Left renal pelvis (tissue), 4 donors: ENCODE measurements at places on chromosomes 3 and 15. TPM values are rescaled to one million over a fixed set of nuclear protein-coding genes. Genes with fewer than 3 reads are reported as not detected.

- no peak for DNase-seq
Measured at GRCh38 chr3:47429476-47430270, 46.1 kb downstream of the SCAP start.

DNA sequence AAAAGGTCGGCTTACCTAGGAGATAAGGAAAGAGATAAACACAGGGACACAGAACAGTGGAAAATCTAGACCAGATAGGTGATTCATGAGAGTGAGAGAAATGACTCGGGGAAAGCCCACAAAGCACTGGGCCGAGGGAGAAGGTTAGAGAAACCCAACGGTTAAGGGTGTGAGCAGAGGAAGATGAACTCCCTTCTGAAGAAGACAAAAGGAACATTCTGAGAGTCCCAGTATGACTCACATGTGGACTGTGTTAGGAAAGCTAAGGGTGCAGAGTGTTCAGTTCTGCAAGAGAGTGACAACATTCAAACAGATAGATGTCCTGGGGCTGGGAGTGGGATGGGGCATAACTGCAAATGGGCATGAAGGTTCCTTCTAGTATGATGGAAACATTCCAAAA lies 83.0 kb downstream of the CNTN3 start:
- DNase-seq, result no peak

DNA sequence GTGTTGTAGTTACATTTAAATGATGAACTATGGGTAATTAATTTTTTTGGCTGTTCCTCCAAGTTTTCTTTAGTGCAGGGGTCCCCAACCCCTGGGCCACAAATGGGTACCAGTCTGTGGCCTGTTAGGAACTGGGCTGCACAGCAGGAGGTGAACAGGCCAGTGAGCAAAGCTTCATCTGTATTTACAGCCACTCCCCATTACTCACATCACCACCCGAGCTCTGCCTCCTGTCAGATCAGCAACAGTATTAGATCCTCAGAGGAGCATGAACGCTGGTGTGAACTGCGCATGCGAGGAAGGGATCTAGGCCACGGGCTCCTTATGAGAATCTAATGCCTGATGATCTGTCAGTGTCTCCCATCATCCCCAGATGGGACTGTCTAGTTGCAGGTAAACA lies 75.9 kb upstream of the RPL35A start:
- DNase-seq, result no peak

DNA sequence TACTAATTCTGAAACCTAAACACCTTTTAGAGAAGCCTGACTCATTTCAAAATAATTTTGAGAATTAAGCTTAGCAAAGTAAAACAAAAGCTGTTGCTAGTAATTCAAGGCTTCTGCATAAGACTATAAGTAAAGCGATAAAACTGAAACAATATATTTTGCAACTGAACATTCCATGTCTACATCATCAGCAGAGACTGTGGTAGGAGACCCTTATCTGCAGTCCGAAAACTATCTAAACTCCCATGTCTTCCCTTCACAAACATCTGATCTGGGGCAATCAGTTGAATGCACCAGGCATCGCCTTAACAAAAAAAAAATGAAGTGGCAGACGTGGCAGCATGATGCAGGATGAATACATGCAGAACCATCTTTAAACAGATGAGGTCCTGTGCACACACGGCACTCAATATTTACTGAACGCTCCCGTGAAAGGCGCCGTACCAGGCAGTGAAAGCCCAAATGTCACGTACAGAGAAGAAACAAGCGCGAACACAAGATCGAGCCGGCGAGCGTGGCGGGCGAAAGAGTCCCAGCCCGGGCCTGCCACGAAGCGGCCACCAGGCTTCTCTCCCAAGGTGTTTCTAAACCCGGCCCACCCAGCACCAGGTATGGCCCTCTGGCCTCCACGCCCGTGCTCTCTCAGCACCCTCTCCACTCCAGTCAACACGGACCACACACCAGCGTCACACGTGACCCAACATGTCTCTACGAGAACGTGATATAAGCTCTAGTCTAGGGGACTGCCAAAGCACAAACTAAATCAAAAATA lies 63.0 kb downstream of the CHSY1 start:
- DNase-seq, result no peak

DNA sequence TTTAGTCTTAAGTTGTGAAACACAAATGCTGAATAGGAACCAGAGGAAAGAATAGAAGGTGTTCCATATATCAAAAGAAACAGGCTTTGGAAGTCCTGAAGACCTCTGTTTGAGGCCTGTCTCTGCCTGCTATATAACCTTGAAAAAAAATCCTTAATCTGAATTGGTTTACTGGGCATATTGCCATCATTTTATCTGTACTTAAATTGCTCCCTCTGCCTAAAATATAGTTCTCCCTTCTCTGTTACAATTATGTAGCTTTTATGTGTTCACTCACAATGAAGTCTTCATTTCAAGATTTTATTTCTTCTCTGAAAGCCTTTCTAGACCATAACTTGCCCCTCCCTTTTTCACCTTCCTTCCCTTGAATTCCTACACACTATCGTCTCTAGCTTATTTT lies 21.2 kb downstream of the ARL13B start:
- DNase-seq, result no peak

- no peak for DNase-seq
Measured at GRCh38 chr15:60091157-60091556, 87.0 kb downstream of the FOXB1 start.

DNA sequence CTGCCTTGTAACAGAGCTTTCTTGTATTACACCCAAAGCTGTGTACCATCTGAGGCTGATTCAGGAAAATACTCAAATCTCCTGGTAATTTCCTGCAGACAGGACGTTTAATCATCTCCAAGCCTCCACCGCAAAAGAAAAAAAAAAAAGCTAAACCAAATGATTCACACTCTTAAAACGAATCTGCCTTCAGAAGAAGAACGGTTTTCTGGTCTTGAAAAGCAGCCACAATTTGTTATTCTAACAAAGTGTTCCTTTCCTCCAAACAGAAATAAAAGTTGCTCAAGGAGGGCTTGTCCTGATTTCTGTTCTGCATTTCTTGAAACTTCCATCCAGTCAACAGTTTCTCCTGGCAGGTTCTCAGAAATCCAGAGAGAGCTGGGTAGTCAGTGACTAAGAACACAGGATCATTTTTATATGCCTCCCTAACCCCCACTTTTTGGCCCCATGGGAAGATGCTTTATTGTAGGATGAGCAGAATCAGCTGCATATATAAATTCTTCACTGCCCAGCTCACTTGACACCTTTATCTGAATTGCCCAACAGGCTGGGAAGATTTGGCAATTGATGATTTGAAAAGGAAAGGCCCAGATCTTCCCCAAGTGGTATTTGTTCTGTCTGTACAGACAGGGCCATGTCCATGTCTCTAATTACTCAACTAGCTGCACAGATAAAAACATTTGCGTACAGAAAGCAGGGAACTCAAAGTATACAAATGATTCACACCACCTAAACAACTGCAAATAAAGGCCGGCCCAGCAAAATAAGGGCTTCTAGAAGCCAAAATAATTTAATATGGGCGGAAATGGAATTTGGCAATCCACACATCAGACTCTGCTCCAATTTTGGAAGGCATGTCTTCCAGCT lies 41.0 kb upstream of the PRICKLE2 start:
- no peak for DNase-seq

- DNase-seq, result no peak
Measured at GRCh38 chr15:75835990-75836958, 7.0 kb upstream of the UBE2Q2 start.

DNA sequence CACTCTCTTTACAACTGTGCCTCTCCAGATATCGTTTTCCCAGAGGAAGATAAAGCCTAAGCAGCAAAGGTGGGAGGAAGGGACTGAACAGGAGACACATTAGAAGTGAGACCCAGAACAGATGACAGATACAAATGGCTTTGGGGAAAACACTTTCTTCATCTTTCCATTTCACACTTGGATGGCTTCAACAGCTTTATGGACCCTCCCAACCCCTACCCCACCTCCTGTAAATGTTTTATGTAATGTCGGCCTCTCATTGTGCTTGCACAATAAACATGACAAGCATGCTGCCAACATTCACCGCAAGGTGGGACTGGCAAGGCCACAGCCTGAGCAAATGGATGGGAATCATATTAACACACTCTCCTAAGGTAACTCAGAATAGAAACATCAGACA lies 1088.6 kb downstream of the TUSC7 start:
- DNase-seq, result no peak

- DNase-seq, result no peak
Measured at GRCh38 chr3:53195602-53196574, 34.9 kb downstream of the PRKCD start.

DNA sequence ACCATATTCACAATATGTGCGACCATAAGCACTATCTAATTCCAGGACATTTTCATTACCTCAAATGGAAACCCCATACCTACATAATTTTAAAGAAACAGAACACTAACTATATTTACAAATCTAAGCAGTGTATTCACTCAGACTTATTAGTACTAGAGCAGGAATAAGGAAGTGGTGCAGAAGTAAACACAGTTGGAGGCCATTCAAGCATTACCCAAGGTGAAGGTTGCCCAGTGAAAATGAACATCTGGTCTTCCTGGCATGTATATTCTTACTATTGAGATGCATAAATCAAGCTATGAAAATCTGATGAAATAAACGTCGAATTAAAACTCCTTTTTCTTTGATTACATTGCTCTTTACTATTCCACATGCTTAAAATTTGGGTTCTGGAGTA lies 78.9 kb upstream of the TTC14 start:
- no peak for DNase-seq

DNA sequence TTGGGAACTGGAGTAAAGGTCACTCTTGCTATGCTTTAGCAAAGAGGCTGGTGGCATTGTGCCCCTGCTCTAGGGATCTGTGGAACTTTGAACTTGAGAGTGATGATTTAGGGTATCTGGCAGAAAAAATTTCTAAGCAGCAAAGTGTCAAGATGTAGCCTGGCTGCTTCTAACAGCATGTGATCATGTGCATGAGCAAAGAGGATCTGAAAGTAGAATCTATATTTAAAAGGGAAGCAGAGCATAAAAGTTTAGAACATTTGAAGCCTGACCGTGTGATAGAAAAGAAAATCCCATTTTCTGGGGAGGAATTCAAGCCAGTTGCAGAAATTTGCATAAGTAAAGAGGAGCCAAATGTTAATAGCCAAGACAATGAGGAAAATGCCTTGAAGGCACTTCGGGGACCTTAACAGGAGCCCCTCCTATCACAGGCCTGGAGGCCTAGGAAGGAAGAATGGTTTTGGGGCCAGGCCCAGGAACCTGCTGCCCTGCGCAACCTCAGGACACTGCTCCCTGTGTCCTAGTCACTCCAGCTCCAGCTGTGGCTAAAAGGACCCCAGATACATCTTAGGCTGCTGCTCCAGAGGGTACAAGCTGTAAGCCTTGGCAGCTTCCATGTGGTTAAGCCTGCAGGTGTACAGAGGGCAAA lies 212.2 kb upstream of the LINGO1 start:
- no peak for DNase-seq

NR1D2 gene
- polyA plus RNA-seq, result 44.3 TPM

TPRG1 gene
- 2.0 TPM for polyA plus RNA-seq
